Uterus (tissue), 4 donors: ENCODE measurements at places on chromosomes 11 and 22. TPM values are rescaled to one million over a fixed set of nuclear protein-coding genes. Genes with fewer than 3 reads are reported as not detected.

Gene FAM83F
- total RNA-seq: under 0.01 TPM

Gene OTOG
- total RNA-seq: not detected

Gene OR5B2
- not detected for total RNA-seq

Gene OR51B4
- not detected for total RNA-seq

Gene SCGB1A1
- total RNA-seq: not detected

Gene CHST1
- 2.4 TPM for total RNA-seq

Gene CBLIF
- total RNA-seq: not detected

- no peak for DNase-seq
Observed at GRCh38 chr11:112367461-112367860, 106.8 kb upstream of the PLET1 start.

GRCh38 chr11:86670181-86670580 is 2.2 kb downstream of the ME3 start:
- no peak for DNase-seq

DNA sequence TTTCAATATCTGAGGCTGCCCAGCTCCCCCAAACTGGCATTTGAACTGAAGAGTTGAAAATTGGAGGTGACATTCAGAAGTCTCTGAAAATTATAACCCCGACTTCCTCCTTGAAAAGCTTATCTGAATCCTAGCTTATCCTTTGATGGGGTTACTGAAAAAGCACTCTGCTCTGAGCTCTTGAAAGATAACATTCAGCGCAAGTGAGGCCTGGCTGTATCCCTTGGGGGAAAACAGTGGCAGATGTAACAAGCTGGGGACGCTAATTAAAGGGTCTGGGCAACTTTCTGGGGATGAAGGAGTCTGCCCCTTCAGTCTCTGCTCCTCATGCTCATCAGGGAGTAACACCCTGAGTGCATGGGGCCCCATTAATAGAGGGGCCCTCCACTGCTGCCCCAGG is 402.0 kb upstream of the CADM1 start:
- no peak for DNase-seq

GRCh38 chr11:61971248-61972111 is 4.0 kb upstream of the FTH1 start:
- DNase-seq: peak; percentile 99

GRCh38 chr11:119634301-119634700 is 94.7 kb downstream of the NECTIN1 start:
- DNase-seq: no peak

DNA sequence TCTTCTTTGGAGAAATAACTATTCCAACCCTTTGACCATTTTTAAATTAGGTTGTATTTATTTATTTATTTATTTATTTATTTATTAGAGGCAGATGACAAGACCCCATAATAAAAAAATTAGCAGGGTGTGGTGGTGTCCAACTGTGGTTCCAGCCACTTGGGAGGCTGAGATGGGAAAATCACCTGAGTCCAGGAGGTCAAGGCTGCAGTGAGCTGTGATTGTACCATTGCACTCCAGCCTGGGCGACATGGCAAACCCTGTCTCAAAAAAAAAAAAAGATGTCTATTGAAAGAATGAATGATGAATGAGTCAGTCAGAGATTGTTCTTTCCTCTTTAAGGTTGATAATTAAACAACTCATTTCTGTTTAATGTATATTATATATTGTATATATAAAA is 129.6 kb downstream of the WNT11 start:
- no peak for DNase-seq

DNA sequence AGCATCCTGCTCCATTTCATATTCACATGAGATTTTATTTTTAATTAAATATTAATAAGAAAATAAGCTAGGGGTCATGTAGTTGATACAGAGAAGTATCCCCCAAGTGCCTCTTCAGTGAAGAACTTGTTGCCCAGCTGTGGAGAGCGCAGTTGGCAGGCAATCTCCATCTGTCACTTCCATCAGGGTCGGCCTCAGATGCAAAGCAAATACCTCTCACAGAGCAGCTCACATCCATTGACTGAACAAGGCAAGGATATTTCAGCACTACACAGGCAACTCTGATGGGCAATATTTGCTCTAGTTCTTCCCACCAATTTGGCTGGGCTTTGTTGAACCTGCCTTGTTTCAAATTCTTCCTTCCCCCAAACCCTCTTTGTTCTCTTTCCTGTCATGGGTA is 129.4 kb downstream of the NOX4 start:
- no peak for DNase-seq

- no peak for DNase-seq
Observed at GRCh38 chr11:103110391-103110790, 1.2 kb downstream of the DYNC2H1 start.

GRCh38 chr11:76753950-76754349 is 29.2 kb upstream of the TSKU start:
- DNase-seq: no peak

DNA sequence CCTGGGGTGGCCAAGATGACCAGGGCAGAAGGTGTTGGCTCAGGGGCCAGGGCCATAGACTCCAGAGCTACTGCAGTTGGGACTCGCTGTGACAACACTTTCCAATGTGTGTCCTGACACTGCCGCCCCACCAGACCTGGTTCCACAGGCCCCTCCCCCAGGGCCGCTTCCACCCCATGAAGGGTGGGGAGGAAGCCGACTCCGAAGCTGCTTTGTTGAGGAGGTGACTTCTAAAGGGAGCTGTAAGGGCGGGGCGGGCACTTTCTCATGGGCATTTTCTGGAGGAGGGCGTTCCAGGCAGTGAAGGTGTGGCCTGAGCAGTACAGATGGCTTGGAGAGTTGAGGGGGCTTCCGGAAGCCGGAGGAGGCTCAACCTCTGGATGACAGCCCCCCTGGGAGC is 6.3 kb downstream of the FGF3 start:
- DNase-seq: no peak

- DNase-seq: no peak
Observed at GRCh38 chr22:19603767-19604166, 79.6 kb upstream of the CLDN5 start.

DNA sequence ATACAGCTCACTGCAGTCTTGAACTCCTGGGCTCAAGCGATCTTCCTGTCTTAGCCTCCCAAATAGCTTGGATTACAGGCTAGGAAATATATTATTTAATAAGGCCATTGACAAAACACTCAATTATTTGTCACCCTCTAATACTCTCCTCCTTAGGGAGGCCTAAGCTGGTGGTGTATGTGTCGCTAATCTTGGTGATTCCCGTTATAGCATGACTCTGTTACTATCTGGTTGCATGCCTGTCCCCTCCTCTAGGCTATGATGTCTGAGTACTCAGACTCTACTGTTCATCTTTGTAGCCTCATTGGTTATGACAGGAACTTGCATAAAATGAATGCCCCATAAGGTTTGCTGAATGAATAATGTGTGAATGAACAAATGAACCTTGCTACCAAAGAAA is 87.6 kb downstream of the USP35 start:
- no peak for DNase-seq

DNA sequence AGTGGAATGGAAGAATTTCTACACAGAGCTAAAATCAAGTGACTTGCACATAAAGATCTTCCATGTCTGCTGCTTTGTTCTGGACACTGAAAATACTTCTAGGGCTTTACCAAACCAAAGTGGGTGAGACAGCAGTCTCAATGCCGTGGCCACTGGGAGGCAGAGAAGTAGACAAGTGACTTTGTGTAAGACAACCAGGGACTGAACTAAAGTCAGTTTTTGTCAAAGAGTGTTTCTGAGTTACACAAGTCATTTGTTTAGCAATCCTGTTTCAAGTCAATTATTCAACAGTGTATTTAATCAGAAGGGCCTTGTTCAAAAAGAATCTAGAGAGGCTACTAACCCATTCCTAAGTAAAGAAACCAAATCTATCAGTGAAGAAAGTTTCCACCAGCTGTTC is 46.6 kb downstream of the TCP11L1 start:
- DNase-seq: no peak

DNA sequence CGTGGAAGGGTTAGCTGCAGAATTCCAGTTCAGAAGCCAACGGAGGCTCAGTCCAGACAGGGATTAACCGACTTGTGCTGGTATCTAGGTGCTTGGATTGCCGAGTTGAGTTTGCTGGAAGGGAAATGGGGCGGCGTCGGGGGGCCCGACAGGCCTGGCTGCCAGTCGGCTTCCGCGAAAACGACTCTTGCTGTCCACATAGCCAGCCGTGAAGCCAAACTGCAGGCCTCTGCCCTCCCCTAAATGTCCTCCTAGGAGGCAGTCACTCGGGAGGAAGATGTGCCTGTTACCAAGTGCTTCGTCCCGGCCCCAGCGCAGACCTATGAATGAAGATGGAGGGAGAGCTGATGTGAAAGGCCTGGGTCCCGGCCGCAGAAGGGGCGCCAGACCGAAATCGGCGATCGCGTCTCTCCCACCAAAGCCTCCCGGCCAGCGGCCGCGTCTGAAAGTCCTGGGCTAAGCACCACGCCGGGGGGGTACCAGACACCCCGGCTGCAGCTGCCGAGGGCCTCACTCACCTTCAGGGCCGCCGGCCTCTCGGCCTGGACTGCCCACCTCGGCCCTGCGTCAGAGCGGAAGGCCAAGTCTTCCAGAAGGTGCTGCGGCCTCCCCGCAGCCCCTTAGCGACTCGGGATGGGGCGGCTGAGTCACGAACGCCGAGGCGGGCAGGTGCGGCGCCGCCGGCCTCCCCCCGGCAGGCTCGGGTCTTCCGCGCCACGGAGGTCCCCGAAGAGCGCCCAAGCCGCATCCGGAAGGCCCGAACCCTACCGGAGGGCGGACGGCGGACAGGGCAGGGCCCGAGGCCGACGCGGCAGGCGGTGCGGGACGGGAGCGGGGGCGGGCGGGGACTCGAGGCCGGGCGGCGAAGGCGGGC is 7.5 kb downstream of the DPAGT1 start:
- DNase-seq: peak; percentile 41

DNA sequence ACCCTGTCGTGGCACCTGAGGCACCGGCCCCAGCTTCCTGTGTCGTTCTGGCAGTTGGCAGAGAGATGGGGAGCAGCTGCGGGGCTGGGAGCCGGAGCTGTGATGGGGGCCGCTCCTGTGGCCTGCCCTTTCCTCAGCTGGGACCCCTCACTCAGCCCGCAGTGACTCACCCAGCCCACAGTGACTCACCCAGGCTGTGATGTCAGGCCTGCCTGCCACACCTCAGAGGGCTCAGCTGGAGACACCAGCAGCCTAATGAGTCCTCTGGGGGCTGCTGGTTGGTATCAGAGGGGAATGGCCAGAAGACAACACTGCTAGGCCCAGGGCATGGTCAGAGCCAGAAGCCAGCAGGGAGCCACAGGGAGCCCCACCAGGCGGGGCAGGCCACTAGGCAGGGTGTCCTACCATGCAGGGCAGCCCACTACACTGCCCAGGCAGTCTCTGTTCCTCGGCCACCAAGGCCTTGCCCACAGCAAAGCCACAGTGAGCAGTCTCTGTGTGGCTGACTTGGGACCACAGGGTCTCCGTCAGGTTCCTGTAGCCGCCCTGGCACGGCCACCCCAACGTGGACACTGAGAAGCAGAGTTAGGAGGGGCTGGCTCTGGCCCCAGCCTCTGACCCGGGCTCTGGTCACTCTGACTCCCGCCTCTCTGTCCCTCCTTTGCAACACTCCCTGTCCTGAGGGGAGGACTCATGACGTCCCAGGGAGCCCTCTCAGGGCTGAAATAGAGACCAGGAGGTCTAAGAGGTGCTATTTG is 4.2 kb upstream of the FXYD2 start:
- peak; percentile 64 for DNase-seq

- DNase-seq: no peak
Observed at GRCh38 chr11:72439455-72439854, 5.1 kb upstream of the CLPB start.

DNA sequence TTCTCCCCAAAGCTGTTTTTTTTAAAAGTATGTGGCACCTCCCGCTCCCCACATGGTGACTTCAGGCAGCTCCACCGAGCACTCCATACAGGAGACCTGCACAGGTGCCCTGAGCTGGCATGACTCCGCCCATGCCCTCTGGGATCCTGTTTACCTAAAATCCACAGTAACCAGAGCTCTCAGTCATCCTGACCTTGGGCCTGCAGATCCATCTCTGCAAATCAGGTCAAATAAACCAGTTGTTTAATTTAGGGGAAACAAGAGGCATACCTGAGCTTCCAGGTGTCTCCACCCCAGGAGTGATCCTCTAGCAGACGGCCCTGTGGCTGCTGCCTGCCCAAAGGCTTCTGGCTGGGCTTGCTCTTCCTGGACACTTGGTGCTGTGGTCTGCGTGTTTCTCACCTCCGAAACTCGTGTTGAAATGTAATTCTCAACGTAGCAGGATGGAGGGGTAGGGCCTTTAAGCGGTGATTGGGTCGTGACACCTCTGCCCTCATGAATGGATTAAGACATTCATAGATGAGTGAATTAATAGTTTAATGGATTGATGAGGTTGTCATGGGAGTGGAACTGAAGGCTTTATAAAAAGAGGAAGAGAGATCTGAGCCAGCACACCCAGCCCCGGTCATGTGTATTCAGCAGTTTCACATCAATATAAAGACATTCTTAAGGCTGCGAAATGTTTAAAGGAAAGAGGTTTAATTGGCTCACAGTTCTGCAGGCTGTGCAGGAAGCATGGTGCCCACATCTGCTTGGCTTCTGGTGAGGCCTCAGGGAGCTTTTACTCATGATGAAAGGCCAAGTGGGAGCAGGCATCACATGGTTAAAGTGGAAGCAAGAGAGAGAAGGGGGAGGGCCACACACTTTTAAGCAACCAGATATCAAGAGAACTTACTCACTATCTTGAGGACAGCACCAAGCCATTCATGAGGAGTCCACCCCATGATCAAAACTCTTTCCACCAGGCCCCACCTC is 34.1 kb downstream of the LINC01488 start:
- DNase-seq: no peak

DNA sequence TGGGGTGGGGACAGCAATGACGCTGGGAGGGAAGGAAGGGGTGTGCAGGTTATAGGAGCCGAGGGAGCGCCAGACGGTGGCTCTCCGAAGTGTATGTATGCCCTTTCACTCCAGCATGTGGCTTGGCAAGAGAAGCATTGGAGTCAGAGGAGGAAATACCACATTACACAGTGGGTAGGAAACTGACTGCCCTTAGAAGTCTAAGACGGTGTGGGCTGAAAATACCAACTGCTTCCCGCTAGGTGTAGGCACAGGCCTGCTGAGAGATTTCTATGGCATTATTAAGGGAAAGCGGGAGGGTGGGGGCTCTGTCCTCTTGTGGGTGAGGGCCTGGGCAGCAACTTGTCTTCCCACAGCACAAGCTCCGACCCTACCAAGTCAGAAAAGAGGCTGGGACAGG is 44.7 kb downstream of the CACNG2 start:
- DNase-seq: no peak

- DNase-seq: no peak
Observed at GRCh38 chr11:11996321-11997048, 11.9 kb downstream of the DKK3 start.
